ENCODE measurements at places on chromosomes 11 and 22.
A peak's percentile ranks its signal among the peaks of the same experiment; 100 is the strongest.

GRCh38 chr22:21632237-21632895 is at the start of gene CCDC116:
TSS of gene CCDC116 (plus strand) at chr22:21632760. CDS start at chr22:21633182, 422 bp downstream.
- DNase-seq, result no peak

- no peak for DNase-seq
Measured at GRCh38 chr22:40510631-40511364, 125.7 kb downstream of the MRTFA start.

DNA sequence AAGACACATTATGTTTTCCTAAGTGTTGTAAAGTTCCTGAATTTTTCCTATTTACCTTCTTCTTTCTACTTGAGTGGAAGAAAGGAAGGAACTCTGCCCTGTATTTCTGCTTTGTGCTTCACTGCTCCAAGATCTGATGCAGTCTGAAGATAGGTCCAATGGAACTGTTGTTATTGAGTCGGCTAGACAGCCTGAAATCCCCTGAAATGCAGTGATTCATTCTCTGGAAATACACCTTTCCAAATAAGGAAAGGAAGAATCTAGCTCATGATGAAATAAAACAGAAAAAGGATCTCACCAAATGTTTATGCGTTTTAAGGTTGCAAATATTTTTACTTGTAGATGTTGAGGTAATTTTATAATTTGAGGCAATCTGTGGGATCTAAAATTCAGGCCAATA is 322.8 kb downstream of the GUCY1A2 start:
- DNase-seq, result no peak

- no peak for DNase-seq
Measured at GRCh38 chr22:47333625-47334024, 571.2 kb downstream of the TBC1D22A start.

- no peak for DNase-seq
Measured at GRCh38 chr22:35915477-35916013, 113.1 kb downstream of the RBFOX2 start.

GRCh38 chr11:114250993-114251814 is 45.0 kb upstream of the NNMT start:
- no peak for DNase-seq

GRCh38 chr11:116927163-116927974 is 89.9 kb upstream of the APOA1 start:
- DNase-seq, result no peak

GRCh38 chr11:66559142-66559865 is 9.1 kb downstream of the CTSF start:
- no peak for DNase-seq

- no peak for DNase-seq
Measured at GRCh38 chr11:44626645-44627044, 61.2 kb downstream of the CD82 start.

DNA sequence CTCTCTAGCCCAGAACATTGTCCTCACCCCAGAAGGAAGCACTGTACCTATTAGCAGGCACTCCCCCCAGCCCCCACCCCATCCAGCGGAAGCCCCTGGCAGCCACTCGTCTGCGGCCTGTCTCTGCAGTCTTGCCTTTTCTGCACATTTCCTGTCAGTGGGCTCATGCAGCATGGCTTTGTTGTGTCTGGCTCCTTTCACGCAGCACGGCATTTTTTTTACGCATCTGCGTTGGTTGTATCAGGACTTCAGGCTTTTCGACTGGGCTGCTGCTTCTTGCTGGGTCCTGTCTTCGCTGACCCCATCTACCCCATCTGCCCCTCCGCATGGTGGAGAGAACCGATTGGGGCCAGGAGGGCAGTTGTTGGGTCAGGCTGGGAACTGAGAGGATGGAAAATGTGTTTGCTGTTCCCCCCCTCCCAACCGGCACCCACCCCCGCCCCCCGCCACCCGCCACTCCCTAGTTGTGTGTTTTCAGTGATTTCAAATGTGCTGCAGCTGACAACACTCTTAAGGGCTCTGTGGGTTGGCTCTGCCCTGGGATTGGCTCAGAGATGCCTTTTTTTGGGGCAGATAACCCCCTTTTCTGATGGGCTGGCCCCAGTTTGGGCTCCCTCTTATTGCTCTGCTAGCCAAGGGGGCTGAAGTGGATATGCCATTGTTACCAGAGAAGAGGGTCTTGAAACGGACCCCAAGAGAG is 110.0 kb downstream of the KIAA1671 start:
- DNase-seq, result peak; percentile 44

DNA sequence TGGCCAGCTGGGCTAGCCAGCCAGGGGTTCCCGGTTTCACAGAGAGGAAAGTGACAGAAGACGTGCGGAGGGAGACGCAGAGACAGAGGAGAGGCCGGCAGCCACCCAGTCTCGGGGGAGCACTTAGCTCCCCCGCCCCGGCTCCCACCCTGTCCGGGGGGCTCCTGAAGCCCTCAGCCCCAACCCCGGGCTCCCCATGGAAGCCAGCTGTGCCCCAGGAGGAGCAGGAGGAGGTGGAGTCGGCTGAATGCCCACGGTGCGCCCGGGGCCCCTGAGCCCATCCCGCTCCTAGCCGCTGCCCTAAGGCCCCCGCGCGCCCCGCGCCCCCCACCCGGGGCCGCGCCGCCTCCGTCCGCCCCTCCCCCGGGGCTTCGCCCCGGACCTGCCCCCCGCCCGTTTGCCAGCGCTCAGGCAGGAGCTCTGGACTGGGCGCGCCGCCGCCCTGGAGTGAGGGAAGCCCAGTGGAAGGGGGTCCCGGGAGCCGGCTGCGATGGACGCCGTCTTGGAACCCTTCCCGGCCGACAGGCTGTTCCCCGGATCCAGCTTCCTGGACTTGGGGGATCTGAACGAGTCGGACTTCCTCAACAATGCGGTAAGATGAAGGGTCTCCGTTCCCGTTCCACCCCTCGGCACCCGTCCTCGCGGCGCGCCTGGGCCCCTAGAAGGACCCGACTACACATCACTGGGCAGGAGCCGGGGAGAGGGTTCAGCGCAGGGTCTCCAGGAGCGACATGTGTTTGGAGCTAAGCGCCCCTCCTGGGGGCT is at the start of gene CREB3L1:
TSS of gene CREB3L1 (plus strand) at position 41 of the 765 bp plus-strand sequence. CDS start at position 491, 450 bp downstream.
- DNase-seq, result no peak

GRCh38 chr22:35781898-35782297 is 64.2 kb downstream of the APOL5 start:
- DNase-seq, result no peak

DNA sequence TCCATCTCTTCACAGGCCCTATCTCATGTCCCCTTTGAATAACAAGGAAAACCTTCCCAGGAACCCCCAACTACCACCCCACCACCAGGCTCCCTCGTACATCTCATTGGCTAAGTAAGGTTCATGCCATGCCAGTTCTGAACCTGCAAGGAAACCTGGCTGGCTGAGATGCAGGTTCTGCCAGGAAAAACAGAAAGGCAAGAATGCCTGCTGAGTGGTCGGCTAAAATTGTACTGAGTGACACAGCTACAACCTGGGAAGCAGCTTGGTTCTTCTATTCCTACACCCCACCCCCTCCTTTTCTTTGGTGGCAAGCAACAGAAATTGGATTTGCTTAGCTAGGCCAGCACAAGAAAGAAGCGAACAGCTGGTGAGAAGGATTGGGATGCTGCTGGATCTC is 36.1 kb upstream of the TSPAN18 start:
- no peak for DNase-seq

DNA sequence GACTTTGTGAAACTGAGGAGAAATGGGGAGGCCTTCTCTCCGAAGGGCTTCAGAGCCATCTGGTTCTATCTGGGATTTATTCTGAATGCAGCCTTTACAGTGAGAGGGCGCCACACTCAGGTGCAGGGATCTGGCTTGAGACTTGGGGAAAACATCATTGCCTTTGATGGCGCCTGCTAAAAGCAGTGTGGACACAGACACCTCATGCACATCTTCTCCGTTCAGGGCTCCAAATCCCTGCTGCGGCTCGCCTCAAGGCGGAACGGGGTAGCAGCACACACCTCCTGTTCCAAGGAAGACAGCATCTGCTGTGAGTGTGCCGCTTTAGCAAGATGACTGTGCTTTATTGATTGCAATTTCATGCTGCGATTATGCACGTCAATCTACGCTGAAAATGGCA is 37.1 kb upstream of the OLFML1 start:
- no peak for DNase-seq

DNA sequence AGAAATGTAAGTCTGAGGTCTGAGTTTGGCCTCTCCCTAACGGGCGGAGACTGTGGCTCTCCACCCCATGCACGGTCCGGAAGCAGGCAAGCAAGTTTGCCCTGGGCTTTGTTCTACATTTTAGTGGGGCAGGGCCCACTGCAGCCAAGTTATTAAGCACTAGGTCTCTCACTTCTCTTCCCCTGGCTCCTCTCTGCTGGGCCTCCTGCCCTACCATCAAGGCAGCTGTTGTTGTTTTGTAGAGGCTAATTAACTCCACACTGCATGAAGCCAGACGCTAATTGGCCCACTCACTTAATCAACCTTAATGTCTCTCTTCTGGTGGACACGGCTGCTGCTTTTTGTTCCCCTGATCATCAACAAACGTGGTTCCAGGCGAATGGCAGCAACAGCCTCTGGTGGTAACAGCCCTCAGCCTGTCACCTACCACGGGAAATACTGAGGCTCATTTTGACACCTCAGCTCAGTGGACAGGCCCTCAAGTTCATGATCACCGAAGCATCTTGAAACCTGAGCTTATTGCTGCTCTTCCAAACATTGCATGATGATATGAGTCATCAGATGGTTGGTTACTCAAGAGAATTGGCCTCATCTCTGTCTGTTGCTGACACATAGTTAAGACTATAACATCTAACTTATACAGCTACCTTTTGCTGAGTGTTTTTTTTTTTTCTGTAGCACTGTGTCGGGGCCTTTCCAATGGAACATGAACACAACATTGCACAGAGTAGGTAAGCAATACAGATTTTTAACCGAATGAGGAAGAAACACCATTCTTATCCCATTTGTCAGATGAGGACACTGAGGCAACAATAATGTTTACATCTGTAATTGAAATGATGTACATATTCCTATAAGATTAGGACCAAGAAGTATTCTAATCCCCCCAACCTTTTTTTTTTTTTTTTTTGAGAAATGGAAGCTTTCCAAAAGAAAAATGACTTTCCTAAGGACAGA is 20.8 kb upstream of the LMO2 start:
- DNase-seq, result no peak

DNA sequence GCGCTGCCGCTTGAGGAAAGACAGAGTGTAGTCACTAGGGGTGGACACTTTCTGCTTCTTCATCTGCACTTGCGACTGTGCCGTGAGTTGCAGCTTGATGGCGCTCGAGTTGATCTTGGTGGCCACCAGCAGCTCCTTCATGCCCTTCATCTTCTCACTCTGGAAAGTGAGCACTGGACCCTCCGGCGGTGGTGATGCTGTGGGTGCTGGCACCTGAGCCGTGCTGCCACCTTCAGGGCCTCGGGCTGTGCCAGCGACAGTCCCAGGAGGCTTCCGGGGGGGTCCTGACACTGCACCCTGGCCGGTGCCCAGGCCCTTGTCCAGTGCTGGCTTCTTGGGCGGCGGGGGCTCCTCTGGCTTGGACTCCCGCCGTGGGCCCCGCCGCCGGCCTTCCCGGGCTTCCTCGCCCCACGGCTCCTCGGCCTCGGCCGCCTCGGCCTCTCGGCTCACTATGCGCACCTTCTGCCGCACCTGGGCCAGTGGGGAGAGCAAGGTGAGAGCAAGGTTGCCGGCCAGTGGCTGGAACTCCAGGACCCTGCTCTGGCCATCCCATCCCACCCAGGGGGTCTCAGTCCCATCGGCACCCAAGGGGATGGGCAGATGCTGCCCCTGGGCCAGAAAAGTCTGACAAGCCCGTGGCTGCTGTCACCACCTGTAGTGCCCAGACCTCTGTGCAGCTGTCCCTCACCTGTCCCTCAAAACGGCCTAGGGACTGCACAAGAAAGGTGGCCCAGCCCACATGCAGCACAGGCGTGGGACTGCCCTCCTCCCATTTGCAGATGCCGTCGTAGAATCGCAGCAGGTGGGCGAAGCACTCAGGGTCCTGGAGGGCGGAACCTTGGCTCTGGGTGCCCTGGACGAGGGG is 1.6 kb upstream of the MAP4K2 start:
- DNase-seq, result no peak

DNA sequence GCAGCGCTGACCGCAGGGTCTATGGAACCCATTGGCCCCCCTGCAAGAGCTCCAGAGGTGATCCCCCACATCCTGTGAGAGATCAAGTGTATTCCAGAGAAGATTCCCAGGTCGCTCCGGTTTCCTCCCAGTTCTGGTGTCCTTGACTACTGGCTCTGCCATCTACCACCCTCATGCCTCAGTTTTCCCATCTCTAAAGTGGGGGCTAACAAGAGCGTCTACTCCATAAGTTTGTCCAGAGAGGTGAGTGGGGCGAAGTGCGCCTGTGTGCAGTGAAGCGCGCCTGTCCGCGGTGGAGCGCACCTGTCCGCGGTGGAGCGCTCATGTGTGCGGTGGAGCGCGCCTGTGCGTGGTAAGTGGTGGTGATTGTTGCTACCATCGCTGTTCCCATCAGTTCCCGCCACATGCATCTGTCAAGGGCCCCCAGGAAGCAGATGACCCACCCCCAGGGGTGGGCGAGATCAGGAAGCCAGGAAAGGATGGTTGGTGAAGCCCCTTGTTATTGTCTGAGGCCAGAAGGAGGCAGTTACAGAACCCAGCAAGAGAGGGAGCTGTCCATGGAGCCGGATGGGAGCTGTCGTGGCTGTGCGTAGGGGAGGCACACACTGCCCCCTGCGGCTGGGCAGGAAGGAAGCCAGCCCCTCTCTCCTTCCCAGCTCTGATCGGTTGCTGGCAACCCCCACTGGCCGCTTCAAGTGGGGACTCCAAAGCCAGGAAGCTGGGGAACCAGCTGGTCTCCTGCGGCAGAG is 73.2 kb upstream of the FGF3 start:
- DNase-seq, result no peak
